T47D (cell line): ENCODE measurements at places on chromosomes 4 and X.

DNA sequence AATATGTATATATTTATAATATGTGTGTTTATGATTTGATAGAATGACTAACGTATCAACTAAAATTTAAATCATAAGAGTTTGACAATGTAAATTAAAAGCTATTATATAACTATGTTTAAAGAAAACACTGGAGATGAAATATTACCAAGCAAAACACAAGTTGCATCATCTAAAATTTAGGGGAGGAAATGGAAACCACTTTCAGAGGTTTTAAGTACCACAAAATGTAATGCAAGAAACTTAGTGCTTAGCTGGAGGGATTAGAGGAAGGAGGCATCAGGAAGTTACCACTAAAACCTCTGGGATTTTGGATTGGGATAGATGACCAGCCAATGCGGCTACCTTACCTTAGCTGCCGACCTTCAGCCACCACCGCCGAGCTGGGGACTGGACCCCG, 1192.1 kb upstream of the PRKX start:
- DNase-seq: no peak

GRCh38 chrX:40209951-40210617, 112.3 kb upstream of the BCOR start:
- no peak for DNase-seq

DNA sequence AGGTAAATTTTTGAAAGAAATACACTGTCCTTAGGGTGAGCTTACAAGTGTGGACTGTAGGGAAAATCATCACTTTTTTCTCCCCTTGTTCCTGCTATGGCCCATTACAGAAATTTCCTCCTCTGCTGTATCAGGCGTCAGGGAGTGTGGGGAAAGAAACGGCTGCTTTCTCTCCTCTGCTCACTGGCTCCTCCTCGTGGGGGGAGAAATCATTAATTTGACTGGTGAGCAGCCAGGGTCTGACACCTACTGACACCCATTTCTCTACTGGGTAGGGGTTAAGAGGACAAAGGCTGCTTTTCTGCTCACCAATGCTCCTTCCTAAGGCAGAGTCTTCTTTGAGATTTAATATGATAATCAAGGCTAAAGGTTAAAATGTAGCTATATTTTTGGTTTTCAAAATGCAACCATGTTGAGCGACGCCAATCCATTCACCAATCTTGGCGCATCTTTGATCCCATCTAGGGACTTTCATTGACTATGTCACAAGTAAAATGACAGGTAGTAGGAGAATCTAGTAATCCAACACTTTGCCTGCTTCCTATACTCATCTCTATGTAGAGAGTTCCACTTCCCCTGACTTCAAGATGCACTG, 25.1 kb downstream of the SETD7 start:
- DNase-seq: peak; percentile 18

GRCh38 chr4:106507440-106507839, 138.9 kb upstream of the GIMD1 start:
- DNase-seq: no peak
